ENCODE measurements at places on chromosomes 5 and 9.
A peak's percentile ranks its signal among the peaks of the same experiment; 100 is the strongest.

DNA sequence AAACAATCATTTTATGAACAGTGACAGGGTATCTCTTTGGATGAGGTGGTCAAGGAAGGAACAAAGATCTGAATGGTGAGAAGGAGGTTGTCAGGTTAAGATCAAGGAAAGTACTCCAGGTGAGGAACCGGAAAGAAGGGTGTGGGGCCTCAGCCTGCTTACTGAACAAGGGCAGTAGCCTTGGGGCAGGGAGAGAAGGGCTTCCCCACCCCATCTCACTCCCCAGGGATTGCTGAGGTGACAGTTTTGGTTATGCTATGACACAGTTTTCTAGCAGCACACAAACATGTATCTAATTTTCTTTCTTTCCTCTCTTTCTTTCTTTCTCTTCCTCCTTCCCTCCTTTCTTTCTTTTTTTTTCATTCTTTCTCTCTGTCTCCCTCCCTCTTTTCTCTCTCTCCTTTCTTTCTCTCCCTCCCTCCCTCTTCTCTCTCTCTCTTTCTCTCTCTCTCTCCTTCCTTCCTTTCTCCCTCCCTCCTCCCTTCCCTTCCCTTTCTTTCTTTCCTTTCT lies 4.1 kb upstream of the HDHD3 start:
- DNase-seq, result no peak

DNA sequence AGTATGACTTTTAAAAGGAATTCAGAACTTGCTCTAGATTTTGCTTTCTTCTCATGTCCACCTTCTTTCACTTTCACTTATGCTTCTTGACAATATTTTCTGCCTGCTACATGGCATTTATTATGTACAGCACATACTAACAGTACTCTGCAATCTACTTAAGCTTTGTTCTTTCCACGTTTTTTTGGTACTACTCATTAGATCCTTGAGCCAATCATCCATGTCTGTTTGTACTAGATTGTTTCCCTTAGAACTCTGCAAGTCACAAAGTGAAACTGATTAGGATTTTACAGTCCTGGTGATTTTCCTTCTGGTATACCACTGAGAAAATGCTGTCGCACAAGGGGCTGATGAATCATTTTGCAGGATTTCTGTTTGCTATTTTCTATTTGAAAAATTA lies 78.3 kb downstream of the PARP8 start:
- DNase-seq, result no peak

- DNase-seq, result no peak
Measured at GRCh38 chr9:36950389-36950788, 83.7 kb downstream of the PAX5 start.

GRCh38 chr5:56026863-56027300 lies 32.1 kb upstream of the IL6ST start:
- no peak for DNase-seq

GRCh38 chr5:136793300-136793699 lies 428.0 kb upstream of the TRPC7 start:
- no peak for DNase-seq

DNA sequence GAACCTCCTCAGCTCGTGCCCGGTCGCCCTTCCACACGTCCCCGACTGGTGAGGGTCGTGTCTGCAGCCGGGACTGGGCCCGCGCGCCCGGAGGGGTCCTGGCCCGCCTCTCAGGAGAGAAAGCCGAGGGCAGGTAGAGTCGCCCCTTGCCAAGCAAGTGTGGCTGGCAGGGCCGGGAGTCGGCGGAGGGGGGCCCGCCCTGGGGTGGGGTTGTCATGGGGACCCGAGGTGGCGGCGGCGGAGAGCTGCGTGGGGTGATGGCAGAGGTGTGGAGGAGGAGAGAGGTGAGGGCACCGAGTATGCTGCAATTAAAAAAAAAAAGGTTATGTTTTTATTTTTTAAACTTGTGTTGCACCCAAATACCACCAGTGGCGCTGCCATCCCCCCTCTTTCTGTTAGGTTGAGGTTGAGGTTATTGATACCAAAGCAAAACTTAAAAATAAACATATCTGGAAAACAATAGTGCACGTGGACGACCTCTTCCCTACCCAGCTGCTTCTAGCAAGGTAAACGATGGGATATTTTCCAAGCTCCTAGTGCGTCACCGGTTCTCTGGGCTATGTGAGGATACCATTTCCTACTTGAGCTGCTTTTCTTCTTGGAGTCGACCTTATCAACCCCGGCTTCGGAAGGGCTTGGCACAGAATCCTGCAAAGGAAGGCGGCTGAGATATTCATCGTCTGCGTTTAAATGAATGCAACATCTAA lies 660 bp downstream of the SCAMP1 start:
- DNase-seq, result peak; percentile 64

DNA sequence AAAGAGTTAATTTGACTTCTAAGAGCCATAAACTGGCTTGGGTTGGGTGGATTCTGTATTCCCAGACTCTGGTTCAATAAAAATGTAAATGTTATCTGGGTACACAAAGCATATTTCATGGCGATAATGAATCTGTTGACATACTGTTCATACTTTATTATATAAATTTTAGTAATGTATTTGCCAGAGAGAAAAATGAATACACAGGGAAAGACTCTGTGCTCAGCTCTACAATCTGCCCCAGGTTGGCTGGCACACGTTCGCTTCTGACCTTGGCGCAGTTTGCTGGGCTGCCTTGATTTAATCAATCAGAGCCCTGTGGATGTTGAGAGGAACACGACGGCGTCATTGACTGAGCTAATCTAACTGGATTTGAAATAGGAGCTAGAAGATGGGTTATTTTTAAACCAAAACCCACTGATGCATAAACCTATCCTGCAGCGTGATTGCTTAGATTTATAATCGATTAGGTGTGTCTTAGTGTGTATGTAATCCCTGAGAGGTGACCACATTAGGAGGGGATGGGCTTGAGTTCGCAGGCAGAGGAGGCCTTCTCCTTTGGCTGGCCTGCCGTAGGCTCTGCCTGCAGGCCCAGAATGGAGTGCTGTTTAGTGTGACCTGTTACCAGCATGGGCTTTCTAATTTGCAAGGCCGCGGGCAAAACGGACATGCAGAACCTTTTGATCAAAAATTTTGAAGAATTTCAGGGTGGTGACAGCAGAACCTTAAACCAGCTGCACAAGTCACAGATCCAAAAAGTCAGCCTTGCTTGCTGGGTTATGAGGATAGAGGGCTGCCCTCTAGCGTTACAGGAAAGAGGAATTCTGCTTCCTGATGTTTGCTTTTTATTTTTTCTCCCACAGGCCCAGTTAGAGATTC lies 3.9 kb upstream of the ADCY2 start:
- DNase-seq, result no peak

GRCh38 chr5:68315679-68316271 lies 100.2 kb downstream of the PIK3R1 start:
- DNase-seq, result no peak

GRCh38 chr9:38713426-38713825 lies 6.5 kb downstream of the FAM240B start:
- no peak for DNase-seq

DNA sequence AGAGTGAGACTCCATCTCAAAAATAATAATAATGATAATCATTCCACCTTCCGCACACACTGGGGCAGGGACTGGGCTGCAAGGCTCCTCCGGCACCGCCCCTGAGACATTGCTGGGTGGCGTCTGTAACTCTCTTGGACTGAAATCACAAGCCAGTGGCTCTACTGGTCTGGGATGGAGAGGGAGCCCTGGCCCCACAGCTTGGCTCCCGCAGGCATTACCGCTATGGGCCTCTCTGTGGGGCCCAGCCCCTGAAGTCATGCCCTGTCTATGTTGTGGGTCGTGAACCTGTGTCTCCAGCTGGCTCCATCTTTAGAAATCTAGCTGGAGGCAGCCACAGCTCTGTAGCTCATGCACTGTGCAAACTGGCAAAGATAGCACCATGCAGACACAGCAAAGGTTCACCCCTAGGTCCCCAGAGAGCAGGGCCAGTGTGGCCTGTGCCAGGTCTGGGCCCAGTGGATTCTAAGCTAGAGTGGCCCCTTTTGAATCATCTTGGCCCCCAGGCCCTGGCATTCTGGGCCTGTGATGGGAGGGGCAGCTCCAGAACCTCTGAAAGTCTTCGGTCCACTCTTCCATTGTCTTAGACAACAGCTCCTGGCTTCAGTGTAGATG lies 36.1 kb upstream of the COL5A1 start:
- DNase-seq, result no peak

GRCh38 chr5:178790371-178790770 lies 59.9 kb upstream of the ZNF354A start:
- DNase-seq, result no peak

All from Right ventricle myocardium superior (tissue), 1 donor.